Kidney tubule cell (primary cell): ENCODE measurements at places on chromosomes 16 and 17.
A peak's percentile ranks its signal among the peaks of the same experiment; 100 is the strongest.

GRCh38 chr16:10552281-10552680 is 28.1 kb downstream of the EMP2 start:
- no peak for DNase-seq

- DNase-seq, result peak; percentile 49
Measured at GRCh38 chr17:70535986-70536385, 366.7 kb downstream of the KCNJ2 start.

- peak; percentile 61 for DNase-seq
Measured at GRCh38 chr16:10181196-10182162, 749 bp downstream of the GRIN2A start.

DNA sequence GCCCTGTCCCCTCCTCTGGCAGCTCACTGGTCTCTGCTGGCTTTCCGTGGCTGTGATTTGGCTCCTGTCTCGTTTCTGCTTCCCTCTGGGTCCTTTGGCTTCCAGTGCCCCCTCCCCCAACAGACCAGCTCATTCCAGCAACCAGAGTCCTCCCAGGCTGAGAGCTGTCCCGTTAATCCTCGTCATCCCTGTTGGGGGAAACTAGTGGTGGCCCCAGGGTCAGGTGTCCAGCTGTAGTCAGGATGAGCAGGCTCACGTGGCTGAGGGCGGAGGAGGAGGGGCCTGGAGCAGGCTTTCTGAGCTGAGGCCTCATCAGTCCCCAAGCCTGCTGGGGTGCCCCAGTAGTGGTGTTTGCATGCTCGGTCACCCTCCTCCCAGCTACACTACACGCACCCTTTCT is 10.7 kb upstream of the CBX4 start:
- no peak for DNase-seq

DNA sequence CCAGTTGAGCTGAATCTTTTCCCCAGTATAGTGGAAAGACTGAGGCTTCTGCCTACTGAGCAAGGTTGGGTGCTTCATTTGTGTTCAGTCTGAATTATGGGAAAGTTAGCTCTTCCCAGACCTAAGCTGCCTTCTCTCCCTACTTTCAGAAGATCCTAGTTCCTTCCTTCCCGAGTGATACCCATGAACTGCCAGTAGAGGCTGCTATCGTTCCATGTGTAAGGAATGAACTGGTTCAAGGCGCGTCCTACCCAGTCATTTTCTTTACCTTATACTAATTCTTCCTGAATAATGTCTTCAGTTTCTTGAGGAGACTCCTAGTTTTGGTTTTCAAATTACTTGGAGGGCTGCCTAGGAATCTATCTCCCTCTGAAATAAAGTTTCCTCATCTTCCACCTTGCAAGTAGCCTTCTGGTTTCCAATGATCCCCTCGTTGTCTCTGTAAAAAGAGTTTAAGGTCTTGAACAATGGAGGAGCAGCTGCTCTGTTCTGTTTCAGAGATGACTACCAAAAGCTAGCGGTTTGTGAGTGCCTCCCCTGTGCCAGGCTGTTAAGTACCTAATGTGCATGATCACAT is 934 bp upstream of the AOC2 start:
- peak; percentile 67 for DNase-seq

GRCh38 chr17:14469971-14470370 is 169.1 kb downstream of the HS3ST3B1 start:
- no peak for DNase-seq
